Adrenal gland (tissue), 19 donors: ENCODE measurements at places on chromosomes 16 and 17.

- no peak for DNase-seq
These were observed 23.3 kb downstream of the LASP1 start for GRCh38 chr17:38893113-38893512.

DNA sequence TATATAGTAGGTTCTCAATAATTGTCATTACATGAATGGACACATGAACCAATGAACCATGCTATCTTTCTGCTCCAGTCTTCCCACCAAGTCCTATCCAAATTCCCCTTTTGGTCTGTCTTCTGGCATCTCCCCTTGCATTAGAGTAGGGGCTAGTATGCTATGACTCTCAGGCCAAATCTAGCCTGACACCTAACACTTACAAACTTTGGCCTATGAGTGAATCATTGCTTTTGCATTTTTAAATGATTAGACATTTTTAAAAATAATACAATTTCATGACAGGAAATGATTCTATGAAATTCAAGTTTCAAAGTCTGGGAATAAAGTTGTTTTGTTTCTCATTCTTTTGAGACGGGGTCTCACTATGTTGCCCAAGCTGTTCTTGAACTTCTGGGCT is 102.5 kb upstream of the MAF start:
- no peak for DNase-seq

DNA sequence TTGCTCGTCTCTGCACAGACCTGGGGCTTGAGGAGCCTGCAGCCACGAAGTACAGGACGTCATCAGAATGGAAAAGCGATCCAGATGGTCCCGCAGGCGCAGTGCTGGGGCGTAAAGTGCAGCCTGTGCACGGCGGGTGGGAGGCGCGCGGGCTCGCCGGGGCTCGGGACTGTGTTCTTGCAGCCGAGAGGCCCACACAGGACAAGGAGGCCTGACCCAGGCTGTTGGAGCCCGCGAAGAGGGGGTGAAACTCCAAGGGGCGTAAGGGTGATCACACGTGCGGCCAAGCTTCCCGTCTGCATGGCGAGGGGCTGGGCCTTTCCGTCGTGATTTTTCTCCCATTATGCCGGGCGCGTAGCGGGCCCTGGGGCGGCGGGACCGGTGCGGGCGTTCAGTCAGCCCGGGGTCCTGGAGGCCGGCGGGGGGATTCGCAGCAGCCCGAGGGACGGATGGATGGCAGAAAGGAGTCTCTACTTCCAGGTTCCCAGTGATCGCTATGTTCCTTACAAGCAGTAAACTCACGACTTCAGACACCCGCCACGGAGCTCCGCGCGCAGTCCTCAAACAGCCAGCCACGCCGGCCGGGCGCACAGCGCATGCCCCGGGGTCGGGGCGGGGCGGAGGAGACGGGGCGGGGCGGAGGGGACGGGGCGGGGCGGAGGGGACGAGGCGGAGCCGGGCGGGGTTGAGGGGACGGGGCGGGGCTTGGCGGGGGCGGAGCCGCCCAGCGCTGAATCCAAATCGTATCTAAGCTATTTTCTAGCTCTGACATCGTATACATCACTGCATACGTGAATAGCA is 141.0 kb upstream of the KCNJ18 start:
- DNase-seq = peak; percentile 86

GRCh38 chr16:19116711-19117449 is 3.1 kb downstream of the ITPRIPL2 start:
- no peak for DNase-seq

- peak; percentile 59 for DNase-seq
These were observed 30.9 kb downstream of the SOCS1 start for GRCh38 chr16:11224894-11225676.

GRCh38 chr17:82219083-82219482 is 6.4 kb upstream of the CCDC57 start:
- DNase-seq = peak; percentile 32

GRCh38 chr16:4087990-4088577 is 28.2 kb downstream of the ADCY9 start:
- DNase-seq = no peak

GRCh38 chr17:49488612-49489011 is 6.5 kb upstream of the NGFR start:
- DNase-seq = peak; percentile 24

GRCh38 chr17:64534187-64534586 is 27.4 kb downstream of the CEP95 start:
- no peak for DNase-seq

GRCh38 chr16:22379656-22380055 is 5.2 kb upstream of the CDR2 start:
- DNase-seq = no peak

- no peak for DNase-seq
These were observed 30.3 kb upstream of the LRRC37A start for GRCh38 chr17:46264456-46265198.

GRCh38 chr17:2170023-2170422 is 115.1 kb downstream of the HIC1 start:
- no peak for DNase-seq

DNA sequence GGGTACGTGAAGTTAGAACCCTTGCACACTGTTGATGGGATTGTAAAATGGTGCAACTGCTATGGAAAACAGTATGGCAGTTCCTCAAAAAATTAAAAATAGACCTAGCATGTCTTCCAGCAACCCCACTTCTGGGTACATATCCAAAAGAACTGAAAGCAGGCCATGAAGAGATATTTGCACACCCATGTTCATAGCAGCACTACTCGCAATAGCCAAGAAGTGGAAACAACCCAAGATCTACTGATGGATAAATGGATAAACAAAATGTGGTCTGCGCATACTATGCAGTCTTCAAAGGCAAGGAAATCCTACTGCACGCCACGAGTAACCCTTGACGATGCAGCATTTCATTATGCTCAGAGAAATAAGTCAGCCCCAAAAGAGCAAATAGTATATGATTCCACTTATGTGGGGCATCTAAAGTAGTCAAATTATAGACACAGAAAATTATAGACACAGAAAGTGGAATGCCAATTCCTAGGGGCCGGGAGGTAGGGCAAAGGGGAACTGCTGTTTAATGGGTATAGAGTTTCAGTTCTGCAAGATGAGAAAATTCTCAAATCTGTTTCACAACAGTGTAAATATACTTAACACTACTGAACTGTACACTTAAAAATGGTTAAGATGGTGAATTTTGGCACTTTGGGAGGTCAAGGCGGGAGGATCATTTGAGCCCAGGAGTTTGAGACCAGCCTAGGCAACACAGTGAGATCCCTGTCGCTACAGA is 17.2 kb downstream of the CORO7 start:
- no peak for DNase-seq

GRCh38 chr17:78735832-78736525 is 46.1 kb downstream of the CYTH1 start:
- no peak for DNase-seq

DNA sequence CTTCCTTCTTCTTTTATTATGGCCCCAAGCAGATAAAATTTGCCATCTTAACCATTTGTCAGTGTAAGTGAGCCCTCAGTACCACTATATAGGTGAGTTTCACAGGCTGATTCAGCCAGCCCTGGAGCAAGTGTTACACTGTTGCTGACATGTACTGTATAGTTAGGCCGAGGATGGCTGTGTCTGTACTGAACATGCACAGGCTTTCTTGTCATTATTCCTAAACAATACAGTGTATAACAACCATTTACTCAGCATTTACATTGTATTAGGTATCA is 53.7 kb downstream of the AMFR start:
- no peak for DNase-seq

DNA sequence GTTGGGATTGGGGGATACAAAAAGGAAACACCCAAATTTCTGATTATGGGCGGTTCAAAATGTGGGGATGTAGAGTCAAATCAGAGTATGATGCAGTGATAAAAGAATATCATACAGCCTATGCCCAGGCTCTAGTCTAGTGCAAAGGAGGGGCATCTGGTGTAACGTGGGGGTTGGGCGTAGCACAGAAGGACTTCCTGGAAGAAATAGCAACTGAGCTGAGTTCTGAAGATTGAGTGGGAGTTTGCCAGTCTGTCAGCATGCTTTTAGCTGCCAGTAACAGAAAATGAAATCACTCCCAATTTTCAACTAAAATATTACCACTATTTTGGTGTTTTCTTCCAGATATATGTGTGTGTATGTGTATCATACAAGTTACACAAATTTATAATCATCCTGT is 196.9 kb downstream of the SPECC1 start:
- no peak for DNase-seq

DNA sequence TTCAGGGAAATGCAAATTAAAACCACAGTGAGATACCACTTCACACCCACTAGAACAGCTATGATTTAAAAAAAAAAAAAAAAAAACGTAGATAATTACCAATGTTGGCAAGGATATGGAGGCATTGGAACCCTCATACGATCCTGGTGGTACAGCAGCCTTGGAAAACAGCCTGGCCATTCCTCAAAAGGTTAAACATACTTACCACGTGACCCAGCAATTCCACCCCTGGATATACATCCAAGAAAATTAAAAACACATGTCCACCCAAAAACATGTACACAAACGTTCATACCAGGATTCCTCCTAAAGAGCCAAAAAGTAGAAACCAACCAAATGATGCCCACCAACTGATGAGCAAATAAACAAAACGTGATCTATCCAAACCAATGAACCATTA is 68.1 kb downstream of the GAS7 start:
- no peak for DNase-seq

DNA sequence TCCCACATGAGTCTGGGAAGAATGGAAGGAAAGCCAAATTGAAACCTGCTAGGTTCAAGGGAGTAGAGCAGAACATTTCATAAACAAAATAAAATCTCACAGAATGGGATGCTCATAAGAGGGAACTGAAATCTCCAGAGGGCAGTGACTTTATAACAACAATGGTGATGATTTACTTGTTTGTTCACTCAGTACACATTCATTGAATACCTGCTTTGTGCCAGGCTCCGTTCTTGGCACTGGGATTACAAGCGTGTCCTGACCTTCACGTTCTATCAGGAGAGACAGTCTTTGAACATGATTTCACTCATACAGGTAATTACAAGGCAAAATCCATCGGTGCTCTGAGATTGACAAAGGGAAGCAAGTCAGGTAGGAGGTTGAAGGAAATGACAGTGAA is 356.3 kb downstream of the HAPSTR1 start:
- DNase-seq = no peak

DNA sequence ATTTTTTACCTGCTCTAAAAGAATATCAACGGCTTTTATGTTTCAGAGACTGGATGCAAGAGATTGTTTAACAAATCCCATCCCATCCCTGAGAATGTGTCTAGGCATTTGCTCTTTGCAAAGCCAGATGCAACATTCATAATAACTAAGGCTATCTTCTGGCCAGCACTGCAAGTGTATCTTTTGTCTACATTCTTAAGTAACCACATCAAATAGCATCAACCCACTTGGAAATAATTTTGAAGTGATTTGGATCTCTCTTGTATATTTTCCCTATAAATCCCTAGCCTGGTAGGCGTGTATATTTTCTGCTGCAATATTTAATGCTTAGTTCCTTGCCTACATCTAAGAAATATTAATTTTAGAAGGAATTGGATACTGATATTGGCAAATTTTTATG is 64.3 kb downstream of the PIGL start:
- DNase-seq = no peak

DNA sequence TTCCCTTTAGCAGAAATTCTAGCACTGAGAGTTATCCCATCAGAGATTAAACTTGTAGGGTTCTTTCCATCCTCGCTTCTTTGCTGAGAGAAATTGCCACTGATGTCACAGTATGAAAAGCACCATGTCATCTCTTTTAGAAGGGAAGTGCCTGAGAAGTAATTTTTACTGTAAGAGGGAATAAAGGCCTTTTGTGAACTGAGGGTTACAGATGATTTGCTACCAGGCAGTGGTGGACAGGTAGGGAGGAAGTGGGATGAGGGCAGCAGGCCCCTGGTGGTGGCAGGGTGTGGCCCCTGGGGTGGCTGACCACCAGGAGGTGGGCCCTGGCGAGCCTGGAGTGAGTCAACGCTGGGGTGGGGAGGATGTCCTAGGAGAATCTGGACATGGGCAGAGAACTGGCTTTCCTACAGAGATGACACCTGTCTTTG is 6.4 kb upstream of the MILR1 start:
- DNase-seq = no peak

- peak; percentile 43 for DNase-seq
These were observed 88.7 kb downstream of the AXIN2 start for GRCh38 chr17:65472666-65473309.

DNA sequence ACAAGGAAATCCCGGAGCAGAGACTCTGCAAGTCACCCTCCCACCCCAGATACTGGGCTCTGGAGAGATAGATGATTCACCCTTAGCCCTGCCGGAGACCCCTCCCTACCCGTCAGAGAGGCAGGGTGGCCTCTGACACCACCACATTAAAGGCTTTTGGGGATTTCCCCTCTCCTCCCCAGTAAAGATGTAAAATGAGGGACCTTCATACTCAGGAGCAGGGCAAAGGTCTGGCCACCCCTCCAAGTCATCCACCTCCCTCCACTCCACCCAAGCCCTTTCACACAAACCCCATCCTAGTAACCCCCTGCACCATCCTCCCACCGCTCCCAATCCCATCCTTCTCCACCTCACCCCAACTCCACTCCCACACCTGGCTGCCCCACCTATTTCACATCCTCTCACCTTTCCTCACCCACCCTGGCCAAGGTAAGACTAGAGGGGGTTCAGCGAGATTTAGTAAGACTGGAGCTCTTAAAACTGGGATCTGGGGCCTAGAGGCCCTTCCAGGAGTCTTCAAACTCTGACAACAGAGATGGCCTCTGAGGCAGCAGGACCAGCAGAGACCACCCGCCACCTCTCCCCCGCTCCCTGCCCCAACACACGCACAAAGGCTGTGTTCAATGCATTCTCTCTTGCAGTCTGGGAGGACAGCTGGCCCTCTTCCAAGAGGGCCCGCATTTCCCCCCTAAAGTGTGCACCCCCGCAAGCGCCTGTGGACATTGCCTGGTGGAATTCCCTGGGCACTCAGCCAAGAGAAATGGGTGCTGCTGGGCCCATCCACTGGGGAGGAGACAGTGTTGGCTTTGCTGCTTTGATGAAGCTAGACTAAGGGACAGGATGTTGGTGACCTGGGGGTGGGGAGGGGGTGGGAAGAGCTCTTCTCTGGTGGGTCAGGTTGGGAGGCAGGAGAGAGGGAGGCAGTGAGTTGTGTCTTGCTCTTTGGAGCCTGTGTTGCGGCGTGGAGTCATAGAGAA is 1.1 kb downstream of the ABAT start:
- peak; percentile 24 for DNase-seq

DNA sequence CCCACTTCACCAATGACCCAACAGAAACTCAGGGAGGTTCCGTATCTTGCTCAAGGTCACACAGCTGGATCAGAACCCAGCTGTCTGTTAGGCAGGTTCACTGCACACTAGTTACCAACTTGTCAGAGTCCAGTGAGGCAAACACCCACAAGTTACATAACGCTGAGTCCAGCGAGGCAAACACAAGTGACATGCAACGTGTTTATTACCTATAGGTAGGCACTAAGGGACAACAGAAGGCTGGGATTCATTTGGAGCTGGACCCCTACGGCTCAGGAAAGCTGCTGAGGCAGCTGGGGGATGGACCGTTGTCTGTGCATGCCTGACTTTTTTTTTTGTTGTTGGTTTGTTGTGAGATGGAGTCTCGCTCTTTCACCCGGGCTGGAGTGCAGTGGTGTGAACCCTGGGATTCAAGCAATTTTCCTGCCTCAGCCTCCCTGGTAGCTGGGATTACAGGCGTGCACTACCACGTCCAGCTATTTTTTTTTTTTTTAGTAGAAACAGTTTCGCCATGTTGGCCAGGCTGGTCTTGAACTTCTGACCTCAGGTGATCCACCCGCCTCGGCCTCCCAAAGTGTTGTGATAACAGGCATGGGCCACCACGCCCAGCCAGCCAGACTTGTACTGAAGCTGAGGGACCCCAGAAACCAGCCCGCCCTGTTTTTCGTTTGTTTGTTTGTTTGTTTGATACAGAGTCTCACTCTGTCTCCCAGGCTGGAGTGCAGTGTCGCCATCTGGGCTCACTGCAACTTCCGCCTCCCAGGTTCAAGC is 1.9 kb upstream of the RSAD1 start:
- peak; percentile 45 for DNase-seq
